ENCODE measurements at places on chromosomes 1 and 21.

DNA sequence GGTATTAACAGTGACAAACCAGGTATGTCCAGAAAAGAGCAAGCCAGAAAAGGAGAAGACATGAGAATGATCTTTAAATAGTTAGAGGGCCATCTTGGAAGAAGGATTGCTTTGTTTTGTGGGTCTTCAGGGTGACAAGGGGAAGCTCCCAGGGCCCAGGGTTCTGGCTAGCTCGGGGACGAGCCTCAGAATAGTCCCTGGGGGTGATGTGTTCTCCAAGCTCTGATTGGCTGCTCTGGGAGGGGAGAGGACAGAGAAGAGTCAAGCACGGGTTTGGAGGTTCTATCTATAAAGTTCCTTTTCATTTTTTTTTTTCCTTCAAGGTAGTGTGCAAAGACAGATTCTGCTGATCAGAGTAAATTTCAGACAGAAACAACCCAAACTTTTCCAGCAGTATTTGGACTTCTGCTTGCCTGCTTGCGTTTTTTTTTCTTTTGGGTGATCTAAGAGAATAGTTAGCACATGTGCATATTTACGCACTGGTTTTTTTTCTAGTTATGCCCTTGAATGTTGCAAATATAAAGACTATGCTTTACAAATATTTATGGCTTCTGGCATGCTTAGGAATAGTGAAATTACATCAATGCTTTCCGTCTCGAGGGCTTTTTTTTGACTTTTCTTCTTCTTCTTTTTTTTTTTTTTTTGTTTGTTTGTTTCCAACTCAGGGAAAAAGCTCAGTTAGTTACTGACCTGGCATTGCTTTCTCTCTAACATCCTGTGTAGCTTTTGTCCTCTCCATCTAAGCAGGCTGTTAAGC lies 59.7 kb downstream of the ROR1 start:
- no peak for ATAC-seq

GRCh38 chr1:53470584-53470983 lies 11.4 kb downstream of the DMRTB1 start:
- no peak for ATAC-seq

GRCh38 chr21:16085421-16085820 lies 355.6 kb downstream of the USP25 start:
- no peak for ATAC-seq

DNA sequence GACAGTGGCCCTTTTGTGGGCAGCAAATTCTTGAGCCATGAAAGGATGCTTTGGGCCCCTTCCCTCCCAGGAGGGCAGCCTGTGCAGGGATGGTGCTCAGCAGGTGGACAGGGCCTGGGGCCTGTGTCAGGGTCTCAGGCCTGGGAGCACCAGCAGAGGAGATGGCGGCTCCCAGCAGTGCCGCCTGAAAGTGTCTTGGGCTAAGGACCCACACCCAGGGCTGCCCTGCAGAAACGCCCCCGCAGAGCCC lies 23.9 kb downstream of the FTCD start:
- ATAC-seq: no peak

GRCh38 chr1:62194651-62195544 lies at the start of gene L1TD1:
Gene L1TD1 (plus strand): TSS chr1:62194849. CDS start chr1:62206629, 11,780 bp downstream.
- peak; percentile 17 for ATAC-seq

GRCh38 chr1:151211972-151212705 lies 13.8 kb downstream of the PIP5K1A start:
- ATAC-seq: peak; percentile 76

- no peak for ATAC-seq
These were observed 143.4 kb downstream of the ZZZ3 start for GRCh38 chr1:77538956-77539518.

- no peak for ATAC-seq
These were observed 61.7 kb downstream of the TSEN15 start for GRCh38 chr1:184113251-184113650.

DNA sequence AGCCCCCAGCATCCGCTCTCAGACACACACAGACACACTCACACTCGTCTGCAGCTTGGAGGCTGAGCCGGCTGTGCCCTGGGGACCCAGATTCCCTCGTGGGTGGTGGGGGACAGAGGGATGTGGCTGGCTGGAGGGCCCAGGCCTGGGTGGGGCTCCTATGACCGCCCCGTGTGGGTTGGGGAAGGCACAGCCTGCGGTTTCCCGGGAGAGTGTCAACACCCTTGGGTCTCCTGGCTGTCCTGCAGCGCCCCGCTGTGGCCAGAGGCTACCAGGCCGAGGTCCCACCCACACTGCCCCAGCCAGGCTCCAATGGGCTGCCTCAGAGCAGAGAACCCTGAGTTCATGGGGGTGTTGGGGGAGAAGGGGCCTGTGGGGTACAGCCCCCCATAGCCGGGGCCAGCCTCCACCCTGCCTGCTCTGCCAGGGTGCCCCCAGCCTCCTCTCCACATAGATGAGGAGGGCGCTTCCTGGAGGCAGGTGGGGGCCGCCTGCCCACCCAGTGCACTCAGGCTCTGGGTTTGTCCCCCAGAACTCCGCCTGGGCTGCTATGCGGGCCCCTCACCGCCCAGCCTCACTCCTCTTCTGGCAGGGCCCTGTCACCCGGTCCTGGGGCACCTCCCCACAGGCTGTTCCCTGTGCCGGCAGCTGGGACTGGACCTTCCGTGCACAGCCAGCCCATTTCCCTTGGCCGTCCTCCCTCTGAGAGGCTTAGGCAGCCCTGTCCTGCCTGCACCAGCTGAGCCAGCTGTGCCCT lies at the start of gene TTC34:
Gene TTC34, minus strand, starts transcription at position 159 of the 757 bp plus-strand sequence. CDS start 866 bp downstream, outside the sequence.
- ATAC-seq: peak; percentile 70

DNA sequence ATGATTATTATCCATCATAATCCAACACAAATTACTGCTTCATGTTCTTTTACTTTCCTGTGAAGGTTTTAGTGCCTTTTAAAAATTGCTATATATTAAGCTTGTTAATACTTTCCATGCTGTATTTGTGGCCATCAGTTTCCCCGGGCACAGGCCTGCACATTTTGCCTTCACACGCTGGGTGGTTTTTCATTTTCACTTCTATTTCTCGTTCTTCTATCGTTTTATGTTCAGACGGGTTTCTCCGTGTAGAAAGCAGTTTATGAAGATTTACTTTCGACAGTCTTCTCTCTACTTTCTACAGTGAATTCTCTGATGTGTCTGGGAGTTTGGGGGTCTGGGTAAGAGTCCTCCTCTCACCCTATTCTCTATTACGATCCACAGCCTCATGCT lies 9.5 kb downstream of the RUNX3 start:
- no peak for ATAC-seq

GRCh38 chr1:97350662-97351061 lies 570.2 kb downstream of the DPYD start:
- ATAC-seq: no peak

DNA sequence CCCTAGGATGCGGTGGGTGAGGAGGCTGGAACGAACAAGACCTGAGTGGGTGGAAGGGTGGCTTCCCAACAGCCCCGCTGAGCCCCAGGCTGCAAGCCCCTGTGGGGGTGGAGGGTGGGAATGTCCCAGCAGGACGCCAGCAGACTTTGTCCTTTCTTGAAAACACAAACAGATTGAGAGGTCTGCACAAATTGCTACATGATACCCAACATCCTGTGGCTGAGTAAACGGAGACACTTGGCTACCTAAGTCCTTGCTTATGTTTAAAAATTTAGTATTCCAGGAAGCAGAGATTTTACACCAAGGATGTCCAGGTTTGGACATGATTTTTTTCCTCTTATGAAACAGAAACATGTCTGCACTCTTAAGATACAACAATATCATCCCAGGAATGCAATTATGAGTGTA lies 11.8 kb upstream of the F3 start:
- ATAC-seq: no peak

- no peak for ATAC-seq
These were observed 11.7 kb upstream of the PLEKHO1 start for GRCh38 chr1:150138044-150138443.

DNA sequence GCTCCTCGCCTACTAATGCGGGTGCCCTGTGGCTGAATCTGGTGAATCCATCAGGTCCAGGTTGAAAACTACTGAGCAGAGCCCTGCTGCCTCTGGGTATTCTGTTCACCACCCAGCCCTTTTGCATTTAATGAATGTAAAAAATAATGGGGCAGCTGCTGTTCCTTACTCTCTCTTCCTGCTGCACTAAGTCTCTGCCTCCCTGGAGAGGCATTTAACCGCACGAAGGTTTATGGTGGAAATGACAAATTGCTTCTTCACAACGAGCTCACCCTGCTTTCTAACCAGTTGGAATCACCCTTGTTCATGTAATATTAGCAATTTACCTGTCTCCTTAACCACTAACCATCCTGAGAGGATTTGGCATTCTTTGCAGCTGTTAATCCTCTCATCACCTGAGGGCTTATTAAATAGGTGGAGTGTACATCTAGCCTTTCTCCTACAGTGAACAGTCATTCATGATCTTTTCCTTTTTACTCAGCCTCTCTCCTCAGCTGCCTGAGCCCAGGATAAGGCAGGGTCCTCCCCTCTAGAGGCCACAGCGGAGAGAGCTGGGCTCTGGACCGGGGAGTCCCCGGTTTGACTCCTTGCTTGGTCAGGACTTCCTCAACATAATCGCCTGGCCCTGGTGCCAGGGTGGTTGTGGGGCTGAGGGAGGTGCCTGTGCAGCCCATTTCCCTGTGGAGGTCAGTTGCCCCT lies 97.6 kb downstream of the NOS1AP start:
- ATAC-seq: peak; percentile 79

GRCh38 chr1:245463392-245464165 lies 308.8 kb downstream of the KIF26B start:
- ATAC-seq: no peak

Measured in esophagus mucosa (tissue), 1 donor.